ENCODE measurements at places on chromosomes 11 and 22. TPM values are rescaled to one million over a fixed set of nuclear protein-coding genes. Genes with fewer than 3 reads are reported as not detected.

Gene OR51E2
- not detected for total RNA-seq

Gene OR52N4
- total RNA-seq, result not detected

Gene APOA5
- not detected for total RNA-seq

Gene MYBPC3
- total RNA-seq, result not detected

Gene PARVG
- total RNA-seq, result 0.16 TPM

Gene RFPL3
- not detected for total RNA-seq

Gene SLC29A2
- total RNA-seq, result 1.3 TPM

Gene CABP4
- 3.1 TPM for total RNA-seq

Gene SMC1B
- under 0.01 TPM for total RNA-seq

Gene NRXN2
- total RNA-seq, result not detected

Gene TAF1D
- total RNA-seq, result 133 TPM

Gene DBX1
- not detected for total RNA-seq

Gene MYOD1
- not detected for total RNA-seq

Gene FAM83F
- not detected for total RNA-seq

Gene CASP4
- 129 TPM for total RNA-seq

Gene IMMP1L
- 11.8 TPM for total RNA-seq

Gene OR4A16
- total RNA-seq, result not detected

Gene ACR
- 0.16 TPM for total RNA-seq

Gene F2
- not detected for total RNA-seq

Gene MS4A8
- total RNA-seq, result not detected

Gene MPEG1
- 0.06 TPM for total RNA-seq

Gene SUSD2
- total RNA-seq, result 0.31 TPM

Gene OR8G5
- total RNA-seq, result not detected

Gene TTC36
- total RNA-seq, result 1.3 TPM

Gene SHISA8
- total RNA-seq, result not detected

Gene TRIM49B
- total RNA-seq, result not detected

Gene FAM180B
- total RNA-seq, result not detected

Gene FHIP1B
- 10.1 TPM for total RNA-seq

Gene CREB3L1
- total RNA-seq, result 0.25 TPM

Gene ZNF214
- 1.8 TPM for total RNA-seq

Gene MOV10L1
- total RNA-seq, result 7.9 TPM

Gene UPK3A
- not detected for total RNA-seq

Gene KCNE3
- 1.1 TPM for total RNA-seq

Gene MUC6
- total RNA-seq, result not detected

Gene MRPL17
- total RNA-seq, result 64.3 TPM

Gene KRTAP5-2
- not detected for total RNA-seq

Gene ZBTB16
- 30.0 TPM for total RNA-seq

Gene MPZL2
- total RNA-seq, result 78.2 TPM

Gene GLYATL2
- total RNA-seq, result not detected

Gene RNF141
- total RNA-seq, result 25.1 TPM

Data from bladder microvascular endothelial cell (primary cell).